NCI-H1436 treated with DMSO at 0.1 percent for 48 hours (cell line): ENCODE measurements at places on chromosomes 7 and 10.

GRCh38 chr10:72785409-72785808 lies 93.5 kb downstream of the MCU start:
- no peak for DNase-seq

DNA sequence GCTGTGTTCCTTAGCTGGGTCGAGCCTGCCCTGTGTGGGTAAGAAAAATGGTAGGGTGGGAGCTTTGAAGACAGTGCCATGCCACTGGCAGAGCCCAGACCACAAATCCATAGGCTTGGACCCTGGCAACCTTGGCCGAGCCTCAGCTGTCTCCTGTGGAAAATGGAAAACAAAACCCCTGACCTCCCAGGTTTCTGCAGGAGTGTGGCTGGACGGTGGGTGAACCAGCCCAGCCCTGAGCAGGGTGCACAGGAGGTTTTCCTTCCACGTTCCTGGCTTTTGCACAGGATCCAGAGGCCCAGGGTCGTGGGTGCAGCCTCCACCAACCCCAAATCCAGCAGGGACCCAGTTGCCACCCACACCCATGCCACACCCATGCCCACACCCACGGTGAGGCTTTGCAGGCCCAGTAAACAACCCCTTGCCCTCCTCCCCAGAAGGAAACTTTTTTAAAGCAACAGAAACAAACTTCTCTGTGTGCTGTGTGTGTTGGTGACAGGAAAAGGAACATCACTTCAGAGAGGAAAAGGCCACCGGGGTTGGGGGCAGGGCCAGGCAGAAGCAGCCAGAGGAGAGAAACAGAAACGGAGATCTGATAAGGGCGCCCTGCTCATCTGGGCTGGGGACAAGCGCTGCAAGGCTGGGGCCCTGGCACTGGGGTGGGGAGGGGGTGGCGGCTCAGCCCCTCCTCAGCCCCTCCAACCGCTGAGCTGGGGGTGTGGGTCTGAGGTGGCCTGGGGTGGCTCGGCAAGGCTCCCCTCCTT lies 20.7 kb upstream of the ZMIZ1 start:
- DNase-seq = no peak

- no peak for DNase-seq
Observed at GRCh38 chr10:116307455-116307854, 16.8 kb upstream of the CCDC172 start.

- no peak for DNase-seq
Observed at GRCh38 chr10:34323192-34323591, 491.9 kb downstream of the PARD3 start.

DNA sequence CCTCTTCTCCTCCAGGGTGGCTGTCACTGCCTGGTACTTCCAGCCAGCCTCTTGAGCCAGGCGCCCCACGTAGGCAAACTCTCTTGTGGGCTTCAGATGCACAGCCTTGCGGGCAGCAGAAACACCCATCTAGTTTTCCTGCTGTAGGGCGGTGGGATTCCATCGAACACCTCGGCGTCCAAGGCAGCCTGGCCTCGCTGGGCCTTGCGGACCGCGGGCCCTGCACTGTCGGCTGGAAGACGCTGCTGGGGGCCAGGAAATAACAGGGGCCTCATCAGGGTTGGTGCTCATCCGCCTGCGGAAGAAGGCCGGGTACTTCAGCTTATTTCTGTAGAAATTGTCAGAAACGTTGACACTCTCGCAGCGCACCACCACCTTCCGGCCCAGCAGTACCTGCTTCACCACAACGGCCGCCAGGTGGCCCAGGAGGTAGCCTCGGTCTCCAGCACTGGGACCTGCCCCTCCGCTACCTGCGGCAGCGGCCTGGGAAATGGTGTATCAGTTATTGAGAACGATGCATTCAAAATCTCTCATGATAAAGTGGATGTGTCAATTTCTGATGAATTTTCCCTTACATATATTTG lies 61.1 kb downstream of the WDFY4 start:
- no peak for DNase-seq

DNA sequence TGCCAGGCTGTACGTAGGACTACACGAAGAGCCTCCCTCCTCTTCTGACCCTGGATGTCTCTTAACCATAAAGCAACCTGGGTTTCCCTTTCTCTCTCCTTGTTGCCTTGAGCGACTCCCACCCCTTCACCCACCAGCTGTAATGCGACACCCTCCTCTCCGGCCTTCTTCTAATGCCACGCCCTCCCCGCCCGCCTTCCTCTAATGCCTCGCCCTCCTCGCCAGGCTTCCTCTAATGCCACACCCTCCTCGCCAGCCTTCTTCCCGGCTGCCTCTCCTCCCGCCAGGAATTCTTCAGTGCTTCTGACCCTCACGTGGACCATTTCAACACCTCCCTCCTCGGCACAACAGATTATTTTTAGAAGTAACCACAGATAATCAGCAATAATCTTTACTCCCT lies 348.5 kb upstream of the SHH start:
- DNase-seq = no peak

DNA sequence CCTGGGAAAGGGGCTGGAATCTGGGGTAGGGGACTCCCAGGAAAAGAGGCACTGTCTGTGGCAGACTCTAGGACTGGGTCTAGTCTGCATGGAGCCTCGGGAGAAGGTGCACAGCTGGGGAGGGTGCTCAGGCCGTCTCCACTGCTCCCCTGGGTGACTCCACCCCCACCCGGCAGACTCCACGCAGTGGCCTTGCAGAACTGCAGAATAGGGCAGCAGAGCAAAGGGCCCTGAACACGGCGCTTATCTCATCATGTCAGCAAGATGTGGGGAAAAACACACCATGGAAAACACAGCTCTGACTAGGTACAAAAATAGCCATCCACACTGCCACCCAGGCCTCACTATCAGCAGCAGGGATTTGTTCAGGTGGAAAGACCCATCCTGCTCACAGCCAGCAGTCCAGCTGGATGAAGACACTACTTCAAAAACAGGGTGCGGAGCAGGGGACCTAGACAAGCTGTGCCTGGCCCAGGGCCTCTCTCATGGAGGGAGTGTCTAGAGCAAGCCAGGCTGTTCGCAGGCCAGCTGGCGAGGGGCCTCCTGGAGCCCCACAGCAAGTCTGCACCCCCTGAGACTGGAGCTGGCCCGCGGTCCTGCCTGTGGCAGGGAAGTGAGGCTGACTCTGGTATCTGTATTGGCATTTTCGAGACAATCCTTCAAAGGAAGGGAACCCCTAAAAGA lies 11.7 kb downstream of the MAT1A start:
- no peak for DNase-seq

DNA sequence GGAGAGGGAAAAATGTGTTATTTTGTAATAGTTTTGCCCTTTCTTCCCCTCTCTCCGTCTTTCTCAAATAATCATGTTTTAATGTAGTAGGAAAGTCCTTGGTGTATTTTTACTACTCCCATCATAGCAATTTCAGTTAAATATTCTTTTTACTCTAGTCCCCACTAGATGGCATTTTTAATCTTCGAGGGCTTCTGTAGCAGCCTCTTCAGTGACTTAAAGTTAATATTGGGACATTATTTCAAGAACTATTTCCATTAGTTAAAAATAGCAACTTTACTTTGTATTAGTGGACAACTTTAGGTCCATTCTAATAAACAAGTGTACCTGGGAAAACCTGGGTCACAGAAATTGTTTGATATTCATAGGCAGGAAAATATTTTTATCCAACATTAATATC lies 23.0 kb downstream of the EDRF1 start:
- no peak for DNase-seq

GRCh38 chr10:13784067-13784466 lies 197.3 kb downstream of the PRPF18 start:
- DNase-seq = no peak

DNA sequence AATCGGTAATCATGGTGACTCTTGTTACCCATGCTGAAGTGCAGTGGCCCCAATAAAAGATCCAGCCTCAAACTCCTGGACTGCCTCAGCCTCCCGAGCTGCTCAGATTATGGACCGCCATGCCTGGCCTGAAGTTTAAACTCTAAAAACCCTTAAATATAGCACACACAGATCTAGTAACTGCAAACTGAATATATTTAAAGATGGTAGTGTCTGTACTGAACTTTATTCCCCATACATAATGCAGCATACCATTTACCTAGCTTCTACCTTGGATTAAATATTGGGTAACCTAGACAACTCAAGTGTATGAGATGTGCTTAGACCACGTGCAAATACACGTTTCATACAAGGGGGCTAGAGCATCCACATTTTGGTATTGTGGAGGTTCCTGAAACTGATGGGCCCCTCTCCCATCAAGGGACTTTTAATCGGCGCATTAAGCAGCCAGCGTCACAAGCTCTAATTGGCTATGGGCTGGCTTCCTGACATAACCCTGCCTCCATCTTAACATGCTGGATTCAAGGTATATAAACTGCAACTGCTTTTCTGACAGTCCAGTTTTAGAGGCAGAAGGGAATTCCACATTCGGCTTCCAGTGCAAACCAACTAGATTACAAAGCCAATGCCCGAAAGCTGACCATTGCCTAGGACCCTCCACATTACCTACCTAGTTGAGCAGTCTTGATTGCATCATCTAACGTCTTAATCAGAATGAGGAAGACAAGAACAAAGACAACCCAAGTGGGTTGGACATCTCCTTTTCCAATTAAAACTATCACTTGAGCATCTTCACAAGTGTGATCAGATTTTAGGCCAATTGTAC lies 13.0 kb downstream of the HNRNPA2B1 start:
- no peak for DNase-seq

DNA sequence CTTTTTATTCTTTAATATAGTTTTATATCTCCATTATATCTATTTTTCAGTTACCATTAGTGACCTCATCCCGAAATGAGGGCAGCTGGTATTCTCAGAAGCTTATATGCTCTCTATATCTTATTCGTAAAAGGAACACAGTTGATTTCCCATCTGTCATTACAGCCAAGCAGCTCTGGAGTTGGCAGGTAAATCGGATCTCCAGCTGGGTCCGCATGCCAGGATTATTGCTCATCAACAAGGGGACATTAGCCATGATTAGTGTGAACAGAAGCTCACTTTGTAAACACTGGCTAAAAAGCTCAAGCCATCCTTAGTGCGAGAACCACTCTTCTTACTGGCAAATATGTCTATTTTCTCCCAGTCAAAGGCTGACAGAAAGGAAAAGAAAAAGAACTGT lies 180.3 kb downstream of the NPSR1 start:
- no peak for DNase-seq

DNA sequence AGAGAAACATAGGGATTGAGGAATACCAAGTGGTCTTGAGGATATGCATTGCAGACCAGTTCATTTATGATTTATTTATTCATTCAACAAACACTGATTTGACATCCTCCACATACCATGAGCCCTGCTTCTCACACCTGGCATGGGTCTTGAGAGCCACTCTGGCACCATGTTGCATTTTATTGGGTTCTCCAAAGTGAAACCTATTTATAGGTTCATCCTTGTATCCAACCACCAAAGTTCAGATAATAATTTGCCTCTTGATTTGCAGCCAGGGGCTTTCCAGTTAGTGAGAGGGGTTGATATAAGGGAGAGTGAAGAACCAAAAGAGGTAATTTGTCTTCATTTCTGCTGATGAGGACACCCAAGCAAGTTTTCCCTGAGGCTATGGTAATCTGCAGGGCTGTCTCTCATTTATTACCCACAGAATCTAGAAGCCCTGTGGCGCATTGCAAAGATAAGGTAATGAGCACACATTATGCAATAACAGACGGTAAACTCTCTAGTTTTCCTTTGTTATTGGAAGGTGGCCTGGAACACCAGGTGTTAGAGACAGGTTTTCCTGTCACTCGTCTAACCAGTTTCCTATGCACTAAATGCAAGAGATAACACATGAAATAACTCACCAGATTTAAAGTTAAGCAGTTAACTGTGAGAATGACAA lies 28.8 kb upstream of the ICA1 start:
- peak; percentile 87 for DNase-seq

- DNase-seq = no peak
Observed at GRCh38 chr7:110675383-110676103, 415.4 kb upstream of the LRRN3 start.

GRCh38 chr7:133009426-133010252 lies 72.3 kb downstream of the CHCHD3 start:
- DNase-seq = no peak

DNA sequence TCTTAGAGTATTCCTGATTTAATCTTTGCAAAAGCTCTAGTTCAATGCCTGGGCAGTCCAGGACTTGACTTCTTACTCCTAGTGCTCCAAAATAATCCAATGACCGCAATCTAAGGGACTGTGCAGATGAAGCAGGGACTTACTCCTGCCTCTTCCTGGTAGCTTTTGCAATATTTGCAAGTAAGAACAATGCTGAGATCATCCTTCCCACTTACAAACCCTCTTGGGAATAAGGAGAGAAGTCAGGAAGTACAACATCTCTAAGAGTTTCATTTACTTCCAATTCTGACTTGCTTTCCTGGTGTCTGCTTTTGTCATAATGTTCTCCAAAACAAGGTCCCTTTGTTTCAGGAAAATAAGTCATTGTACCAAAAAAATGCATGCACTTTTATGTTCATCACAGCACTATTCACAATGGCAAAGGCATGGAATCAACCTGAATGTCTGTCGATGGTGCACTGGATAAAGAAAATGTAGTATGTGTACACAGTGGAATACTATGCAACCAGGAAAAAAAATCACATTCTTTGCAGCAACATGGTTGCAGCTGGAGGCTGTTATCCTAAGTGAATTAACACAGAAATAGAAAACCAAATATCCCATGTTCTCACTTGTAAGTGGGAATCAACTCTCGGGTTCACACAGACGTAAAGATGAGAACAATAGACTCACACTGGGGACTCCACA lies 7.1 kb upstream of the KCNMA1 start:
- DNase-seq = no peak

DNA sequence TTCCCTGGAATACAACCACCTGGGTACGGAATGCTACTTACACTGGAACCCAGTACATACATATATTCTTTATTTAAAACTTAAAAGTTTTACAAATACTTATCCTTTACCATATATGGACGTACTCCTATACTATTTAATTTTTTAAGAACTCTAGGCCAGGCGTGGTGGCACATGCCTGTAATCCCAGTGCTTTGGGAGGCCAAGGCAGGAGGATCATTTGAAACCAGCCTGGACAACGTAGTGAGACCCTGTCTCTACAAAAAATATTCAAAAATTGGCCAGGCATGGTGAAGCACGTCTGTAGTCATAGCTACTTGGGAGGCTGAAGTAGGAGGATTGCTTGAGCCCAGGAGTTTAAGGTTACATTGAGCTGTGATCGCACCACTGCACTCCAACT lies 2.0 kb downstream of the RBM28 start:
- DNase-seq = no peak

GRCh38 chr7:93165447-93165846 lies 17.3 kb upstream of the SAMD9L start:
- DNase-seq = no peak

DNA sequence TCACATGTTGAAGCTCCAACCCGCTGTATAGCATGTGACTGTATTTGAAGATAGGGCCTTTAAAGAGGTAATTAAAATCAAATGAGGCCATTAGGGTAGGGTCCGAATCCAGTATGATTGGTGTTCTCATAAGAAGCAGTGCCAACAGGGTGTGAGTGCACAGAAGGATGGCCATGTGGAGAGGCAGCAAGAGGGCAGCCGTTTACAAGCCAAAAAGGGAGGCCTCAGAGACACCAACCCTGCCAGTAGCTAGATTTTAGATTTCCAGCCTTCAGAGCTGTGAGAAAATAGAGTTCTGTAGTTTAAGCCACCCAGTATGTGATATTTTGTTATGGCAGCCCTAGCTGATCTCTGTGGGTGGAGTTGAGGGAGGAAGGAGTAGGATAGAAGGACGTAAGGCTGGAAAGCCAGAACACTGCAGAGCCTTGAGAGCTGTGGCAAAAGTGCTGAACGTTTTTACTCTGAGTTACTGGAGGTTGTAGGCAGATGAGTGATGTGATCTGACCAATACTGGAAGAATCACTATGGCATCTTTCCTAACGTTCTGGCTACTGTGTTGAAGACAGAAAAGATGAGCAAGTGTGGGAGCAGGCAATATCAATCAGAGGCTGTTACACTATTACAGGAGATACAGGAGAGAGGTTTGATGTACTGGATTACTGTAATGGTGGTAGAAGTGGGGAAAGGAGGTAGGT lies 334.9 kb downstream of the ELMO1 start:
- DNase-seq = no peak
